ENCODE measurements at places on chromosomes 4 and X. TPM values are rescaled to one million over a fixed set of nuclear protein-coding genes. Genes with fewer than 3 reads are reported as not detected.

DNA sequence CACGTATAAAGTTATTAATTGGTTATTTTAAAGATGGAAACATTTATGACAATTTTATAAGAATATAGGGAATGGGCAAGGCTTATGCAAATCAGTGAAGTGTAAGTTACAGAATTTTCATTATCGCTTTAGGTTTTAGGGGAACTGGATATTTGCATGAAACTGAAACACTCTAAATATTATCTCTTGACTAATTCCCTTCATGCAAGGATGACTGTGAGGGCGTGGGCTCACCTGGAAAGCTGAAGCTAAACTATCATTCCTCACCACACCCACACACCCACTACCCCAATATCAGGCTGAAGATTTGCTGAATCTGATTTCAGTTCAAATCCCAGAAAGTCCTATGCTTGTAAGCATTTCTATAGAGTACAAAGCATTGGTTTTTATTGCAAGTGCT is 81.7 kb upstream of the ARHGAP24 start:
- peaks cover 30% of the 10 kb centered on the region for H3K4me1 ChIP-seq
- peak; percentile 53 for DNase-seq
- H3K27me3 ChIP-seq: no peaks in the 10 kb centered on the region
- no peak overlapping the region for H3K4me3 ChIP-seq
- H3K36me3 ChIP-seq: no peaks in the 10 kb centered on the region
- peak overlapping the region; percentile 42 for H3K27ac ChIP-seq

- H3K4me1 ChIP-seq: no peaks in the 10 kb centered on the region
- H3K27me3 ChIP-seq: no peaks in the 10 kb centered on the region
Observed at GRCh38 chrX:150887906-150888465, 10.5 kb downstream of the CD99L2 start.

Gene GPR143
- not detected for total RNA-seq

Gene SUPT20HL2
- not detected for total RNA-seq

DNA sequence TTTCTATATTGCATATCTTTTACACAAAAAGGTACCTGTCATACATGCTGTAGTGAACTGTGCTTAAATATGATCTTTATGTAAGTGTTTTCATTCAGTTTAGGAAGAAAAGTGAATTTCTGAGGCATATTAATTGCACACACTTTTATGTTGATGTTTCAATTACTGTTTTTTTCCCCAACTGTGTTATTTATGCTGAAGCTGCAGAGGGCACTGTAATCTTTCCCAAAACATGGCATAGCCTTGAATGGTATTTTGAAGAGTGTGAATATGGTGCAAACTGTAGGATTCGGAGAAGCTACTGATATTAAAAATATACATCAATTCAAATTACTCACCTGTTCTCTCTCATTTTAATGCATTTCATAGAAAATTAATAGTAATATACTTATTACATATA is 6.0 kb upstream of the CENPE start:
- H3K4me3 ChIP-seq: no peak overlapping the region
- DNase-seq: no peak
- H3K36me3 ChIP-seq: no peaks in the 10 kb centered on the region
- no peaks in the 10 kb centered on the region for H3K4me1 ChIP-seq
- no peaks in the 10 kb centered on the region for H3K27me3 ChIP-seq
- H3K27ac ChIP-seq: no peak overlapping the region

Data from B cell (primary cell).